Activated CD4-positive, alpha-beta T cell treated with anti-CD3 and anti-CD28 coated beads, Interleukin-2, amount 50 U/mL, for 1 hour (primary cell): ENCODE measurements at places on chromosomes 2 and 18.

DNA sequence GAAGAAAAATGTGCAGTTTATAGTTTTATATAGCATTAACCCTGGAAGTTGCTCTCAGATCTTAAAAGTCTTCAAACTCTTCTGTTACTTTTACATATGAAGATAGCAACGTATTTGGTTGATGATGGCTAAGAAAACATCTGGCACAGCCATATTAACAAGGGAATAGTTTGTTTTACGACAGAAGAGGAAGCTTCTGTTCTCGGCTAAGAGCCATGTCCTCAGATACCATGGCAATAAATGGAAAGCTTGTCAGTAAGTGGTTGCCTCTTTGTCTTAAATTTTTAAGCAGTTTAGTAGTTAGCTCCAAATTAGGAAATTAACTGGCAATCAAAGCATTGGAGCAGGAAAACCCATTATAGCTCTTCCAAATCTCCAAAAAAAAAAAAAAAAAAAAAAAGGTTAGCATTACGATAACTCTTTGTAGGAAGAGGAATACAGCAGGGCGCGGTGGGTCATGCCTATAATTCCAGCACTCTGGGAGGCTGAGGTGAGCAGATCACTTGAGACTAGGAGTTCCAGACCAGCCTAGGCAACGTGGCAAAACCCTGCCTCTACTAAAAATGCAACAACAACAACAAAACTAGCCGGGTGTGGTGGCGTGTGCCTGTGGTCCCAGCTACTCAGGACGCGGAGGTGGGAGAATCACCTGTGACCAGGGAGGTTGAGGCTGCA is 4.5 kb upstream of the STON1 start:
- no peak for DNase-seq

DNA sequence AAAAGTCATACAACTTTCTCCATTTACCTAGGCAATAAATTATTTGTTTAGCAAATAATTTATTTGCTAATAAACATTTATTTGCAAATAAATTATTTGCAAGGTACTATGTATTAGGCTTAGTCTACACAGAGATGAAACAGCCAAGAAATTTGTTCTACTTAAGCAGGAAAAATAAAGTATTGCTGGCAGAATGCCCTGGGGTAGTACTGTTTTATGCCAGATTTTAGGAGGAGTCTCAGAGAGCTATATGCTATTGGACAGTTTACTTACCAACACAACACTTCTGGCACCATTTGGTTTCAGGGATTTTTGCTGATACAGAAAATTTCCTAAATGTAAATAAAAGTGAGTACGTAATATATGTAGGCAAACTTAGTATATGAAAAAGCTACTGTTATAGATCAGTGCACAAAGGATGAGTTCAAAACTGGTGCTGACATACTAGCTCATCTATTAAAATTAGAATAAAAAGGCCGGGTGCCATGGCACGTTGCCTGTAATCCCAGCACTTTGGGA is 23.2 kb upstream of the CDKL4 start:
- DNase-seq: no peak

GRCh38 chr2:112812318-112813267 is 24.0 kb downstream of the IL1B start:
- DNase-seq: no peak

DNA sequence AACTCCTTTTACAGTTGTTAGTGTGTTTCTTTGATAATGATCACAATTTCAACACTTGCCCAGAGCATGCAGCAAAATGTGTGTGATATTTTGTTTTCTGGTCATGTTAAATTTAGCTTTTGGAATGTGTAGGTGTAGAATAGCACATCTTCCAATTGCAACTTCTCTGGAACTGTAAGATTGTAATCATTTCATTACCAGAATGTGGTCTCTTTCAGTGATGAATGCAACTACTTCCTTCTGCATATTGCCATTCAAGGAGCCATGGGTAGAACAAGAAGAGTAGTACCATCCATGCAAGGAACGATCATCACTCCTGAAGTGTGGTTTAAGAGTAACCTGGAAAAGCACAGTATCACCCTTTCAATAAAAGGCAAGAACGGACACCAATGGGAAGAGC is 548.8 kb upstream of the ZNF804A start:
- no peak for DNase-seq

DNA sequence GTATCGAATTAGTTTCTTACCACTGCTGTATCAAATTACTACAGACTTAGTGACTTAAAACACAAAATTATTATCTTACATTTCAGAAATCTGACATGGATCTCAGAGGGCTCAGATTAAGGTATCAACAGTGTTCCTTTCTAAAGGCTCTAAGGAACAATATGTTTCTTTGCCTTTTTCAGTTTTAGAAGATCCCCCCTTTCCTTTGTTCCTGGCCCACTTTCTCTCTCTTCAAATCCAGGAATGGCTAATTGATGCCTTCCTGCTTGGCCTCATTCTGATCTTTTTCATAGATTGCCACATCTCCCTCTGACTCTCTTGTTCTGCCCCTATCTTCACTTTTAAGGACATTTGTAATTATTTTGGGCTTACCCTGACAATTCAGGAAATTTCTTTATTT is 65.7 kb downstream of the LRP1B start:
- DNase-seq: no peak

DNA sequence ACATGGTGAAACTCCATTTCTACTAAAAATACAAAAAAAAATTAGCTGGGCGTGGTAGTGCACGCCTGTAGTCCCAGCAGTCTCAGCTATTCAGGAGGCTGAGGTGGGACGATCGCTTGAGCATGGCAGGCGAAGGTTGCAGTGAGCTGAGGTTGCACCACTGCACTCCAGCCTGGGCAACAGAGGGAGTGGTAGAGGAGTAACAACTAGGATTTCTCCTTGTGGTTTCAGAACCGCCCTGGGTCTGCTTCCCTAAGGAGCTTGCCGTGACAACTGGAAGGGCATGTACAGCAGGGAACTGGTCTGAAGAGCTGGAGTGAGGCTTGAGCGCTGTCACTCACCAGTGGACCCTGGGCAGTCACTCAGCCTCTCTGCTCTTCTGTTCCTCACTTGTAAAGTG is 29.1 kb downstream of the REEP1 start:
- DNase-seq: no peak

- no peak for DNase-seq
These were observed 697 bp upstream of the SPATS2L start for GRCh38 chr2:200305797-200306195.

DNA sequence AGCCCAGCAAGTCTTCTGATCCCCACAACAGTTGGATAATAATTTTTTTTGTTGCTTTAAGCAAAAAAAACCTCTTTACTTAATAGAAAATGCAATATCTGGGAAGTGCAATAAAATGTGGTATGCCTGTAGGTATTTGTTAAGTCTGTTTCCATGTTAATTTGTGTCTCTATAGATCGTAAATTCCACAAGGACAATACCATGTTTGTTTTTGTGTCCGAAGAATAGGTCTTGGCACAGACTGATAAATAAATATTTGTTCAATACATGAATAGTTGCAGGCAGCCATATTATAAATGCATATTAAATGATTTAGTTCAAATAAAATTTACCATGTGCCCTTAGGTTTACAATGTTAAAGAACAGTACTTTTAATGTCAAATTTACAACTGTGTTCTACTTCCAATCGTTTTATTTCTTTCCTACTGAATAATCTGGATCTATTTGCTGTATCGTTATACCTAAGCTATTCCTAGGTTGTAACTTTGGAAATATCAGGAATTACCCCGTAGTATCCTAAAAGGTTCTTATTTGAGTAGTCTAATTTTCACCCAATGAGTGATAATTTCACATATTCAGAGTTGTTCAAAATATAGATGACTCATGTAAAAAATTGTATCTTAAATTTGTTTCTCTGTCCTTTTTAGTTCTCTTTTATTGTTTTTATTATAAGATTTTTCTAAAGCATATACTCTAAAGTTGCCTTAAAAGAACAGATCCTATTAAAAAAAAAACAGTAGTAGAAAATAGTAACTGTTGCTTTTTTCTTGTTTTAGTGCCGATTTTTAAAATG is 151.8 kb downstream of the EHBP1 start:
- no peak for DNase-seq

- no peak for DNase-seq
These were observed 140.4 kb upstream of the APCDD1 start for GRCh38 chr18:10314066-10314465.
